B cell (primary cell): ENCODE measurements at places on chromosomes 1 and 21. TPM values are rescaled to one million over a fixed set of nuclear protein-coding genes. Genes with fewer than 3 reads are reported as not detected.

DNA sequence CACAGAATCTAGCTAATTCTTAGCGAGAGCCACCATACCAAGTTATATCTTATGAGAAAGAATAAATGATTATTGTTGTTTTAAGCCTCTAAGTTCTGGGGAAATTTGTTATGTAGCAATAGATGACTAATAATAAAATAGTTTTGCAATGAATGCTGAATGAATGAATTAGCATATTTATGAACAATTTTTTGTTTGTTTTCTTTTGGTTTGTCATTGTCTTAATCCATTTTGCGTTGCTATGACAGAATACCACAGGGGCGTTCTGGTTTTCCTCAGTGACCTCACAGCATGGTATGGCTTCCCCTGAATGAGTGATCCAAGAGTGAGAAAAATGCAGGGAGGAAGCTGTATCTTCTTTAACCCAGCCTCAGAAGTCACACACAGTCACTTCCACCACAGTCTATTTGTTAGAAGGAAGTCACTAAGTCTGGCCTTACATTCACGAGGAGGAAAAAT lies 53.8 kb upstream of the HPDL start:
- no peaks in the 10 kb centered on the region for H3K4me1 ChIP-seq
- no peak overlapping the region for H3K4me3 ChIP-seq
- H3K36me3 ChIP-seq = no peaks in the 10 kb centered on the region
- DNase-seq = no peak

DNA sequence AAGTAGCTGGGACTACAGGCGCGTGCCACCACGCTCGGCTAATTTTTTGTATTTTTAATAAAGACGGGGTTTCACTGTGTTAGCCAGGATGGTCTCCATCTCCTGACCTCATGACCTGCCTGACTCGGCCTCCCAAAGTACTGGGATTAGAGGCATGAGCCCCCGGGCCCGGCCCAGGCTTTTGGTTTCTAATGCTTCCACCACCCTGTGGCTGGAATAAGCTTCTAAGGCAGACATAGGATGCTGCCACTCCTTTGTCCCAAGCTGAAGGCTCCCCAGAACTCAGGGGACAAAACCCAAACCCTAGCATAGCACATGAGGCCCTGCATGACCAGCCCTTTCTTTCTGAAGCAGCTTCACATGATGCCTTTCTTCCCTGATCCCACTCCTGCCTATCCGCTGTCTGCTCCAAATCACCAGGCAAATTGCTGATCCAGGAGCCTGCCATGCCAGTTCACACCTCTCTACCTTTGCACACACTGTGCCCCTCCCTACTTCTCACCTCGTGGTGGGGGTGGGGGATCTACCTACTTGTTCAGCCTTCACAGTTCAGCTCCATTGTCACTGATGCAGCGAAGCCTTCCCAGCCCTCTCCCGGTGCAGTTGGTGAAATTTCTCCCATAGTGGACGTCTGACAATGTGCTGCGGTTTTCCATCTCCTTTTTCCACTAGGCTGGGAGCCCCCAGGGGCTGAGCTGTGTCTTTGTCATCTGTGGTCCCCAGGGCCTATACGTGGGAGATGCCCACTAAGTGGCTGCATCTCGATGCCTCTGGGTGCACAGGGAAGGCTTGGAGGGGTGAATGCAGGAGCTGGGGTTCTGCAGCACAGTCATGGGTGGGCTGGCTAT lies 6.9 kb downstream of the PTPRU start:
- no peak overlapping the region for H3K27ac ChIP-seq
- peaks cover 3% of the 10 kb centered on the region for H3K4me1 ChIP-seq
- no peak for DNase-seq
- H3K4me3 ChIP-seq = no peak overlapping the region
- no peaks in the 10 kb centered on the region for H3K36me3 ChIP-seq

GNG4 gene
- total RNA-seq = 0.52 and 1.1 TPM in 2 replicates

GJA4 gene
- total RNA-seq = not detected in 2 replicates

CD52 gene
- total RNA-seq = 1,072 and 1,116 TPM in 2 replicates
